ENCODE measurements at places on chromosomes 13 and 19.

DNA sequence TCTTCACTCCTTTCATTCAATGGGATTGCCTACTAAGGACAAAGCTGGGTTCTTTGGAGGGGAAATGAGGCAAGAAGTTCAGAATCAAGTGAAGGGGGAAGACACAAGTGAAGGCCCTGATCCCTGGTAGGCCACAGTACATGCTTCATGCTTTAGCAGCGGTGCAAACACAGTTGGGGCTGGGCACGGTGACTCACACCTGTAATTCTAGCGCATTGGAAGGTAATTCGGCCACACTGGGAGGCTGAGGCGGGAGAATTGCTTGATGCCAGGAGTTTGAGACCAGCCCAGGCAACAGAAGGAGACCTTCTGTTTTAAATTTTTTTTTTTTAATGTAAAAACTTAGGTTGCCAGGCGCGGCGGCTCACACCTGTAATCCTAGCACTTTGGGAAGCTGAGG lies 23.4 kb upstream of the GATAD2A start:
- DNase-seq, result no peak

DNA sequence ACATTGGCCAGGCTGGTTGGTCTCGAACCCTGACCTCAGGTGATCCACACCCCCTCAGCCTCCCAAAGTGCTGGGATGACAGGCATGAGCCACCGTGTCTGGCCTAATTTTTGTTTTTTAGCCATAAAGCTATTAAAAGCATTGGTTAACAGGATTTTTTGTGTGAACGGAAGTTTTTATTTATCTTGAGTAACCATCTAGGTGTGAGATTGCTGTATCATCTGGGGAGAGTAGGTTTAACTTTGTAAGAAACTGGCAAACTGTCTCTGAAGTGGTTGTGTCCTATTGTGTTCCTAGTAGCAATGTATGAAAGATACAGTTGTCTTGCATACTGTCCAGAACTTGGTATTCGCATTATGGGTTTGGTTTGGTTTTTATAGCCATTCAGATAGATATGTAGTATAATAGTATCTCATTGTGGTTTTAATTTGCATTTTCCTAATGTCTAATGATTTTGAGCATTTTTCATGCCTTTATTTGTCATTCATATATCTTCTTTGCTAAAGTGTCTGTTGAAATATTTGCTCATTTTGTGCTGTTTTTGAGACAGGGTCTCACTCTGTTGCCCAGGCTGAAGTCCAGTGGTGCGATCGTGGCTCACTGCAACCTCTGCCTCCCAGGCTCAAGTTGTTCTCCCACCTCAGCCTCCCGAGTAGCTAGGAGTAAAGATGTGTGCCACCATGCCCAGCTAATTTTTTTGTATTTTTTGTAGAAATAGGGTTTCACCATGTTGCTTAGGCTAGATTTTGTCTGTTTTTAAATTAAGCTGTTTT lies 13.5 kb upstream of the PLEKHF1 start:
- no peak for DNase-seq

- DNase-seq, result peak; percentile 19
These were observed 40.2 kb downstream of the SMIM24 start for GRCh38 chr19:3440082-3440481.

DNA sequence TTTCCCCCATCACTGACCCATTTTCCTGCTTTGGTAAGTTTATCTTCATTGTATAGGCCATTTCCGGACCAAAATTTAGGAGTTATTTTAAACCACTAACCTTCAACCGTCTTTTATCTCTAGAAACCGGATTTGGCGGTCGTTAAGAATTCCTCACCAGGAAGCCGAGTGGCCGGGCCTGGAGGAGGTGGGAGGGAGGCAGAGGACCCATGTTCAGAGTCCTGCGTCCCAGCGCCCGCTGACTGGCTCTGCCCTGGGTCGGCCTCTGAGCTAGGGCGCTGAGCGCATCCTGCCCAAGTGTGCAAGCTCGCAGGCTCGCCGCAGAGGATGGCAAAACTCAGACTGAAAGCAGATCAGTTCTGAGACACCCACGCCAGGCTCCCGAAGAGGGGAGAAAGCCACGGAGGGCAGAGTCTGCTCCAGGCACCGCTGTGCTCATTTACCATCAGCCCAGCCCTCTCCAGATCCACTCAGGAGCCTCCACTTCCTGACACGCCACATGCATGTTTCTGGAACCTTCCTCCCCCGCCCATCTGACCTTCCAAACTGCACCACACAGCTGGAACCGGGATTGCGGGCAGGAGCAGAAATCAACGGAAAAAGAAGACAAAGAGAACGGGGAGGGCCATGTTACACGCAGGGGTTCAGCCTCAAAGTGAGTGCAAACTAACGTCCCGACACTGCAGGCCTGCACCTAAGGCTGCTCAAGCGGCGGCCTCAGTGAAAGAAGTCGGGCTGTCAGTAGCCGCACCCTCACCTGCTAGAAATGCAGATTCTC lies 8.3 kb downstream of the COL4A1 start:
- no peak for DNase-seq

DNA sequence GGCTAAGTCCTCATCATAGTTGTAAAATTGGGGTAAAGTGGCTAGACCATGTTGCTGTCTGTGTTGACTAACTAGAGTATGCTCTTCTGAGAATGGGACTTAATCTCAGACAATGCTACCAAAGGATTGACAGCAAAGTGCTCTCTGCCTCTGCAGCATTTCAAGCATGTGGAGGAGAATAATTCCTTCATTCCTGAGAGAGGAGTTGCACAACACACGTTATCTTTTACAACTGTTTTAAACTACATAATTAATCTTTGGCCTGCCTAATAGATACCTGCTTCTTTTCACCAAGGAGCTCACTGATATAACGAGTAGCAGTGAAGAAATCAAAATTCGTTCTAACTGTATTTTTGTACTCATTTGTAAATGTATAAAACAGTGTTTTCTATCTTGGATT lies 2172.2 kb downstream of the PCDH9 start:
- DNase-seq, result no peak

- DNase-seq, result no peak
These were observed 40.8 kb downstream of the LATS2 start for GRCh38 chr13:21020581-21020980.

DNA sequence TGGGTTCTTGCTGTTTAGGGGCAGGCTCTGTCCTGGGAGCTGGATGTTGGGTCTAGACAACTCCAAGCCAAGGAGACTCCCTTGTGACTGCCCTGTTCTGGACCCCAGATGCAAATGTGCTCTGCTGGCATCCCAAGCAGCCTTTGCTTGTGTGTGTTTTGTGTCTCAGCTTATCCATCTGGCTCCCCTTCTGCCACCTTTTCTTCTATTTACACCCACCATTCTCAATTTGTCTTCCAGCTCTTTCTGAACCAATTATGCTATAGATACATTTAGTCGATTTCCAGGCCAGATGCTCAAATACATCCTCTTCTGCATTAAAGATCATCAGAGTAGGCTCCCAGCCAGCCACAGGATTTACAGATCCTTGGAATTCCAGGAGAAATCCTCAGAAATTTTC lies 115.0 kb upstream of the SLC7A1 start:
- no peak for DNase-seq

GRCh38 chr19:32164384-32164992 lies 180.9 kb upstream of the ZNF507 start:
- no peak for DNase-seq

- DNase-seq, result no peak
These were observed 26.9 kb downstream of the ZNF846 start for GRCh38 chr19:9741476-9742171.

- DNase-seq, result peak; percentile 51
These were observed 467 bp upstream of the CLN5 start for GRCh38 chr13:76991432-76991795.

DNA sequence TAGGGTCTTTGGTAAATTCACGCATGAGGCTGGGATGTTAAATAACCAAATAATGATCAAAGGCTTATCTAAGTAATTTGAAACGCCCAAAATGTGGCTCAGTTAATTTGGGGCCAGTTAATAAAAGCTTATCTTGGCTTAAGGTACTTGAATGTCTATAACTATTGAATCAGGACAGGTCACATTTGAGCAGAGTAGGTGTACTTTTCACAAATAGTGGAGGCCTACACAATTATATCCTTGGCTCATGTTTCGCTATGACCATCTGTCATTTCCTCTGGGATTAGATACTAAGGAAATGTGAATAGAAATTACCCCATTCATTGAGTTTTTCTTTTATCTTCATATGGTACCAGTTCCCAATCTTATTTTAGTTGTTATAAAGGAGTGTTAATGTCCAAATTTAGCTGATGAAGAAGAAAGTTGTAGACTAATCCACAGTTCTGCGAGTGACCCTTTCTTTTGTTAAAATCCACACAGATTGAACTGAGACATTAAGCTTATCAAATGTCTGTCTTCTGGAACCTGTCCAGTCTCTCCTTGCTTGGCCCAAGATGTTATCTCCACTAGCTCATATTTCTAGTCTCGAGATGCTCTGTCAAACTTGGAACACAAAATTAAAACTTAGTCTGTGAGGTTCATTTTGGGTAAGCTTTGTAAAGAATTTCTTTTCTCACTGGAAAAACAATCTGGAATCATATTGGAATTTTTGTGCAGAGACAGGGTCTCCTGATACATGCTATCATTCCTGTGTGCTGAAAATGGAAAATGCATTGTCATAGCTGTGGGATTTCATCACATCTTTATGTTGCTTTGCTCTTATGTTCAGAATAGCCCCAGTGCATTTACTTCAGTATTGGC lies 31.0 kb downstream of the SLAIN1 start:
- no peak for DNase-seq

- no peak for DNase-seq
These were observed 17.4 kb downstream of the LEUTX start for GRCh38 chr19:39796000-39796498.

DNA sequence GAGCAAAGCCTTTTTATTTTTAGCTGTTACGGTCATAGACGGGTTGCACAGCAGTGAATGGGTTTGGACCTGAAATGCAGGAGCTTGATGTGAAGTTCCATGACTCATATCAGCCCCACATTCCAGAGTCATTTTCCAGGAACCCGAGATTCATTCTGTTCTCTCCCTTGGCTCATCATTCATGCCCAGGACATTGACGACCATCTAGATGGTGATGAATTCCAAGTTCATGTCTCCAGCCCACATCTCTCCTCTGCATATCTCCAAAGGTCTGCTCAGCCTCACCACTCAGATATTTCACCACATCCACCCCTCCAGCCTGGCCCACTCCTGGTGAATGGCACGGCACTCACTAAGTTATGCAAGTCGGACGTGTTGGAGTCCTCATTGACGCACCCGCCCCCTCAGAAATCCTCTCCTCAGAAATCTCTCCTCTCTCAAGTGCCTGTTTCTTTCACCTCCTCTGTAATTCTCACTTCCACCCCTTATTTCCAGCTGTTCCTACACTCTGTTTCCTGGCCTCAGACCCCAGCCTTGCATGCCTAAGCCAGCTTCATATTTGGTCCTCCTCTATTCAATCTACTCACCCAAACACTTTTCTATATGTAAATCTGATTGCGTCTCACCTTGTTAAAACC lies 83.1 kb downstream of the ALOX5AP start:
- no peak for DNase-seq

DNA sequence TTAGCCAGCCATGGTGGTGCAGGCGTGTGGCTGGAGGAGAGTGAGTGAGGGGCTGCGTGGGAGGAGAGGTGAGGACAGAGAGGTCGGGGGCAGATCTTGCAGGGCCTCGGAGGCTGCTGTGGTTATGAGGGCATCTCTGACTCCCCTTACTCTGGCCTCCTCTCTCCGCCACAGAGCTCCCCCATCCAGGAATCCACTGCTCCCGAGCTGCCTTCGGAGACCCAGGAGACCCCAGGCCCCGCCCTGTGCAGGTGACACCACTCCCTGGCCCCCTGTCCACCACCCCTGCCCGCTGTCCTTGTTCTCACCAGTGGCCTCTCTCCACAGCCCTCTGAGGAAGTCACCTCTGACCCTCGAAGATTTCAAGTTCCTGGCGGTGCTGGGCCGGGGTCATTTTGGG lies 7.8 kb downstream of the PTGER1 start:
- no peak for DNase-seq

GRCh38 chr19:49983645-49984229 lies 22.8 kb upstream of the SIGLEC11 start:
- peak; percentile 35 for DNase-seq

- no peak for DNase-seq
These were observed 160.2 kb downstream of the SLC7A1 start for GRCh38 chr13:29435125-29435911.

DNA sequence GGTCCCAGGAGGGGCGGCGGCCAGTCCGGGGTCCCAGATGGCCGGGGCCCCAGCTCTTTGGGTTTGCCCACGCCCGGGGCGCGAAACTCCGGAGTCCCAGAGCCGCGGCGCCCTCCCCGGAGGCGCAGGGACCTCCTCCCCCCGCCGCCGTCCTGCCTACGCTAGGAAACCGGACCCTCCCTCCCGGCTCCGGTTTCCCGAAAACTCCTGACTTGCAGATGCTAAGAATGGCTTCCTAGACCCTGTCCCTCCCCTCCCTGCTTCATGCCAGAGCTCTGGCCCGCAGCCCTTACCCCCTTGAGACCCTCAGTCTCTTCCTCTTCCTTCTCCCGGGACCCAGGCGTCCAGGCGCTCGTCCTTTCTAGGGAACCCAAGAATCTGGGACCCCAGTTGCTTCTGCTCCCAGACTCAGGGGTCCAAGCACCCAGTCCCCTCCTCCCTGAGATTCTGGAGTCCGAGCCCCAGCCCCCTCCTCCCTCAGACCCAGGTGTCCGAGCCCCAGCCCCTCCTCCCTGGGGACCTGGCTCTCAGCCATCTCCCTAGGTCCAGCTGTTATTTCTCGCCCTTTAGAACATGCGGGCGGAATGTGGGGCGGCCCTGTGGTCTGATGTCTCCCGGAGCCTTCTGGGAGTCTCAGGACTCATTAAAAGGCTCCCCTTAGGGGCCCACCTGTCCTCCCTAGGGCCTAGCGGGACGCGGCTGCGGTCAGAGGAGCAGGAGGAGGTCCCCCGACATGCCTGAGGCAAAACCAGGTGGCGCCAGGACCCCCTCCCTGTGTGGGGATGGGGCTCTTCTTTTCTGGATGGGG lies at the start of gene MYBPC2:
MYBPC2 (plus strand) TSS at position 672 of the 808 bp plus-strand sequence; CDS start at position 734, 62 bp downstream.
- DNase-seq, result no peak

DNA sequence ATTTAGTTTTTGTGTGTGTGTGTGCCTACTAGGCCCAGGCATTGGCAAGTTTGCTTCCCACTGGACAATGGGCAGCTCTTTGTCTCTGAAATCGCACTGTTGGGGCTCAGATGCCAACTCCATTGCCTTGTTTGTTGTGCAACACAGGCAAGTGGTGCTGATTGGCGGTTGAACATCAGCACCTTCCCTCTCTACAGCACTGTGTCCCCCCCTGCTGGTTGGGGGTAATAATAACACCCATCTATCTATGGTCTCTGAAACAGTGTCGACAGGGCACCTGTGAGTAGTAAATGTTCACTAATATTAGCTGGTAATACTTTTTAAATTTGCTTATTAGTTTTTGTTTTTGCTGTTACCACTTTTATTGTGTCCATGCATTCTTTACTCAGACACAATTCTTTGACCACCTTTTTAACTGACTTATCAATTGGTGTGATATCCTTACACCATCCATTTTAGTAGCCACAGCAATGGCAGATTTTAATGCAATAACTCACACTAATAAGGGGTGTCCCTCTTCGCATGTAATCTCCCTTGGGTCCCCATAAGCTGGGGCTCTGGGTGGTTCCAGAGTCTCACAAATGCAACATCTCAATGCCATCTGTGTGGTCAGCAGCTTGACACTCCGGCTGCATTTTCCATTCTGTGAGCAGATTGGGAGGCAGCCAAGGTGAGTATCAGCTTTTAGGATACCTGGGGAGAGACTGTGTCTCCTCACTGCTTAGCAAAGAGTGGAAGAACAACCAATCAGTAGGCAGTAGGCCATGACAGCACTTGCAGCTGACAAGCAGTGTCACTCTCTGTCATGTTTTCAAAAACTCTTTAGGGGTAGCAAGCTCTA lies 47.7 kb upstream of the UQCRFS1 start:
- no peak for DNase-seq
